Cardiac muscle cell (in vitro differentiated cells and primary cell): ENCODE measurements at places on chromosomes 1 and 21. TPM values are rescaled to one million over a fixed set of nuclear protein-coding genes. Genes with fewer than 3 reads are reported as not detected.
A peak's percentile ranks its signal among the peaks of the same experiment; 100 is the strongest.

DNA sequence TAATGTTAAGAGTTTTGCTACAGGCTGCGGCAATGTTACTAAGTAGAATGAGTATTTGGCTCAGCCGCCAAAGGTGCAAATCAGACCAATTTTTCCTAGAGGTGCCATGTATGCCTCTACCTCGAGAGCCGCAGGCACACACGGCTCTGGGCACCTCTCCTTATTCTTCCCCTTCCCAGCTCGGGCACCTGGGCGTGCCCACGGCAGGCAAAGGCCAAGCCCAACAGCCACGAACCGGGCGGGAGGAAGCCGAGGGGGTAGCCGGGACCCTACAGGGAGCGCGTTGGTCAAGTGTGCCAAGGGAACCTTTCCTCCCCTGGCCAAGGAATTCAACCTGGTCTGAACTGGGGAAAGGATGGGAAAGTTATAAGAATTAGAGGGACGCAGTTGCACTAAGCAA, 31.0 kb downstream of the LRRC3 start:
- H3K27ac ChIP-seq, result peak overlapping the region; percentile 36
- peaks cover 11% of the 10 kb centered on the region for H3K4me1 ChIP-seq
- DNase-seq, result no peak
- peak overlapping the region; percentile 29 for H3K4me3 ChIP-seq
- no peaks in the 10 kb centered on the region for H3K27me3 ChIP-seq

- DNase-seq, result no peak
- no peak overlapping the region for H3K27ac ChIP-seq
- no peak overlapping the region for H3K4me3 ChIP-seq
- H3K4me1 ChIP-seq, result no peaks in the 10 kb centered on the region
- no peaks in the 10 kb centered on the region for H3K36me3 ChIP-seq
- H3K27me3 ChIP-seq, result no peaks in the 10 kb centered on the region
These were observed 16.2 kb upstream of the TNFRSF1B start for GRCh38 chr1:12150456-12151200.

DNA sequence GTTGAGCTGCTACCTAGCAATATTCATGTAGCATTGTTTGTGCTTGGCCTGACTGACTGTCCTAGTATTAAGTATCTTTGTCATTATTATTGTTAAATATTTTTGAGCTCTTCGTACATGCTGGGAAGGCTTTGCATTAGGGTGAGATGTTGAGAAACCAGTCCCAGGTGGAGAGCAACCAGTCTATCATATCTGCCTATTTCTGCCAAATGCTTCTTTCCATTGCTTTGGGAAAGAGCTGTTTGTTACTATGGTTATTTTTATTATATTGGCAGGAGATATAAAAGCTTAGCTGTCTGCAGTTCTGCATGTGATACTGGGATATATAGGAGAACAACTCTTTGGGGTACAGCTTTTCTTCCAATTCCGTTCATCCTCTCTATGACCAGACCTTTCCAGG, 85.1 kb downstream of the CLDN17 start:
- DNase-seq, result no peak
- no peaks in the 10 kb centered on the region for H3K4me1 ChIP-seq
- H3K27me3 ChIP-seq, result no peaks in the 10 kb centered on the region
- H3K36me3 ChIP-seq, result no peaks in the 10 kb centered on the region

- H3K36me3 ChIP-seq, result no peaks in the 10 kb centered on the region
- no peaks in the 10 kb centered on the region for H3K4me1 ChIP-seq
- no peak overlapping the region for H3K27ac ChIP-seq
- H3K4me3 ChIP-seq, result no peak overlapping the region
- no peak for DNase-seq
These were observed 116.8 kb upstream of the GORAB start for GRCh38 chr1:170414989-170415709.

The FOXD3 gene
- total RNA-seq, result not detected in 2 replicates

The NID1 gene
- 30.5 and 54.3 TPM in 2 replicates for total RNA-seq
